ENCODE measurements at places on chromosomes 2 and 18. TPM values are rescaled to one million over a fixed set of nuclear protein-coding genes. Genes with fewer than 3 reads are reported as not detected.

DNA sequence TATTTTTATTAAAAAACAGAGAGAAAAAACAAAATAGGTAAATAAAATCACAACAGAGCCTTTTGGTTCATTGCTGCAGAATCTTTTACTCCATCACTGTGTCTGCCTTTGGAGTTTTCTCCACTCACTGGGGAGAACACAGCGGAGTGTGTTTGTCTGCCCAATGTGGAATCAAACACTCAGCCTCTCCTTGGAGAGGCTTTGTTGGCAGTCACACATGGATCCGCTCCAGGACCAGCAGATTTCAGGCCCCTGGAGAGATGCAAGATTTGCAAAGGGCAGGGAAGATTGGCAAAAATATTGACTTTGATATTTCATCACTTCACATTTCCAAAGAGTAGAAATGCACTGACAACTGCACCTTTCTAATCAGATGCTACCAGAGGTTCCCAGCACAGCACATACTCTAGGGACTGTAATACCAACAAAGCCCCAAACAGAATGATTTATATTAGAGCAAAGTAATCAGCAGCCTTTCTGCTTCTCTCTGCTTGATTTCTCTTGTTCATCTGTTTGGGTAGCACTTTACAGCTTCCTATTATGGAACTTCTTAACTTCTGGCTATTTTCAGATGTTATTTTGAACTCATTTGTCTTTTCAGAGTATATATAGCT is 1898.8 kb upstream of the PIK3C3 start:
- no peaks in the 10 kb centered on the region for H3K4me1 ChIP-seq
- no peak overlapping the region for H3K4me3 ChIP-seq
- no peaks in the 10 kb centered on the region for H3K27me3 ChIP-seq
- DNase-seq = no peak

DNA sequence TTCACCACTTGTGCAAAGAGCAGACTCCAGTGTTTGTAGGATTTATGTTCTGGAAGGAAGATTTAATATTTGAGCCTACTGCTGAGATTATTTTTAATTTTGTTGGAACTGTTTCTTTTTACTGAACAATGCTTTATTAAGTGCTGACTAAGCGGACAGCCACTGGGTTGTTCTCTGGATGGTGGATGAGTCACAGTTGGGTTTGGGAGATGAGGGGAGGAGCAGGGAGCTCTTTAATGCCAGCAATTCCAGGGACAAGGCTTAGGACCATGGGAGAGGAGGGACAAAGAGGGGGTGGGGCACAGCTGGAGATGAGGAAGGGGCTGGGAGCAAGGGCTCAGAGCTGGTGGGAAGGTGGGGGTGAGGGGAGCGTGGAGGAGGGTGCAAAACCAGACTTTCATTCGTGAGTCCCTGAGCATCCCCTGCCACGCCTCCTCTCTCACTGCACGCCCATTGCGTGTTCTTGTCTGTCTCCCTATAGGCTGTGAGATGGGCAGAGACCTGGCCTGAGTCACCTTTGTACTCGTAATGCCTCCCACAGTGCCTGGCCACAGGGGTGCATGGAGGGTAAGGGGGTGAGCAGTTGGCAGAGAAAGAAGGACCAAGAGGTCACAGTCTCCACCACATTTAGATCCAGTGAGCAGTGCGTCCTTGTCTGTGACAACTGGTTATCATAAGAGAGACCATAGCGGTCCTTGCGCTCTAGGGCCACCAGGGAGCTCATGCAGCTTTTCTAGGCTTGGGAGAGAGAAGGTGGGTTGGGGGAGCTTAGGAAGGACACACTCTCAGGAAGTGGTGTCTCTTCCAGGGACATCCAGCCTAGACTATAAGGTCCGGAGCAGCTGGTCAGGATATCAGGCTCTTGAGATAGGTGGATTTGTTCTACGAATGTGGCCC is 18.4 kb downstream of the SLC4A3 start:
- H3K27me3 ChIP-seq = no peaks in the 10 kb centered on the region
- H3K27ac ChIP-seq = no peak overlapping the region
- no peaks in the 10 kb centered on the region for H3K36me3 ChIP-seq
- H3K4me1 ChIP-seq = peaks cover 18% of the 10 kb centered on the region
- no peak overlapping the region for H3K4me3 ChIP-seq
- no peak for DNase-seq

The SP5 gene
- 7.3 TPM for total RNA-seq

DNA sequence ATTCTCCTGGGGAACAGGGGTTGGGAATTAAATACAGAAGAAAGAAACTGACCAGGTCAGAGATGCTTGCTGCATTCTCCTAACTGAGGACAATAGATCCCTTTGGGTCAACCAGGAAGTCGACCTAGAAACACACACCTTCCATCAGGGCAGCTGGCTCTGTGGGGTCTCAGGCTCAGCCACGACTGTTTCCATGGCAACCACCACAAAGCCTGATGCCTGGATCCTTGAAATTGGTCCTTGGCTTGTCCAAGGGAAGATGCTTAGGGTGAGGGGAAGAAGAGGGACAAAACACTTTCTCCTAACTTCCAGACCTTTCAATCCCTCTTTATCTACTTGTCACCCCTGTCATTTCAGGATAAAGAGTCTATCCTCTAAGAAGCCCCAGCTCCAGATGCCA is 194.4 kb downstream of the ALK start:
- no peak for DNase-seq
- no peak overlapping the region for H3K4me3 ChIP-seq
- no peak overlapping the region for H3K27ac ChIP-seq
- peaks cover 34% of the 10 kb centered on the region for H3K27me3 ChIP-seq

DNA sequence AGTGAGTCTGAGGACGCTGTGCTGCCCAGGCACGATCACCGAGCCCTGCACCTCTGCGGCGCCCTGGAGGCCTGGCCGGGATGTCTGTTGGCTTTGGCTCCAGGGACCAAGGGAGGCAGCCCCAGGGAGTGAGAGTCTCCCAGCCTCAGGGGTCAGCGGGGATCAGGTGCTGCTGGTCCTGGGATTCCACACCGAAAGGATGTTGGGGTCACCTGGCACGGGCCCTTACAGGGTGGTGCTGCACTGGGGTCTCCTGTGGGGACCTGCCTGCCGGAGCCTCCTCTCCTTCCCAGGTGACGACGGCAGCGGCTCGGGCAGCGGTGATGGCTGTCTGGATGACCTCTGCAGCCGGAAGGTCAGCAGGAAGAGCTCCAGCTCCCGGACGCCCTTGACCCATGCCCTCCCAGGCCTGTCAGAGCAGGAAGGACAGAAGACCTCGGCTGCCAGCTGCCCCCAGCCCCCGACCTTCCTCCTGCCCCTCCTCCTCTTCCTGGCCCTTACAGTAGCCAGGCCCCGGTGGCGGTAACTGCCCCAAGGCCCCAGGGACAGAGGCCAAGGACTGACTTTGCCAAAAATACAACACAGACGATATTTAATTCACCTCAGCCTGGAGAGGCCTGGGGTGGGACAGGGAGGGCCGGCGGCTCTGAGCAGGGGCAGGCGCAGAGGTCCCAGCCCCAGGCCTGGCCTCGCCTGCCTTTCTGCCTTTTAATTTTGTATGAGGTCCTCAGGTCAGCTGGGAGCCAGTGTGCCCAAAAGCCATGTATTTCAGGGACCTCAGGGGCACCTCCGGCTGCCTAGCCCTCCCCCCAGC is 30.5 kb downstream of the GPC1 start:
- no peak for DNase-seq
- peaks cover 10% of the 10 kb centered on the region for H3K36me3 ChIP-seq
- H3K27ac ChIP-seq = no peak overlapping the region
- H3K27me3 ChIP-seq = no peaks in the 10 kb centered on the region

DNA sequence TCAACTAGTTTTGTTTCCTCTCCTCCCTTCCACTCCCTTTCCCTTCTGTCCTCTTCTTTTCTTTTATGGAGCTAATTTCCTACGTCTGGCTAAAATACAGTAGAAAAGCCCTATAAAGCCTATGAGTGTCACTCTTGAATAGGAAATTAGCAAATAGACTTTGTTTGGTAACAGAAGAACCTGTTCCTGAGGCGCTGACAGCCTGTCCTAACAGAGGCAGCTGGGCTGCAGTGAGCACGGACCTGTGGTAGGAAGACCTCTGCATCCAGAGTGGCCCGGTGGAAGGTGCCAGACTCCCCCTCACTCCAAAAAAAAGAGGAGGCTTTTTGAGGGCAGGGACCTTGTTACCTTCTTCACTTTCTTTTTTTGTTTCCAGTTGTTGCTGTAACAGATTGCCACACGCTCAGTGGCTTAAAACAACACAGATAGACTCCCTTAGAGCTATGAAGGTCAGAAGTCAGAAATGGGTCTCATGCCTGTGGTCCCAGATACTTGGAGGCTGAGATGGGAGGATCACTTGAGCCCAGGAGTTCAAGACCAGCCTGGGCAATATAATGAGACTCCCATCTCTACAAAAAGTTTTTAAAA is 81.2 kb upstream of the TXNDC2 start:
- no peaks in the 10 kb centered on the region for H3K36me3 ChIP-seq
- no peak overlapping the region for H3K4me3 ChIP-seq
- no peak for DNase-seq
- H3K27ac ChIP-seq = no peak overlapping the region
- H3K27me3 ChIP-seq = no peaks in the 10 kb centered on the region
- H3K4me1 ChIP-seq = peaks cover 27% of the 10 kb centered on the region

The DCC gene
- not detected for total RNA-seq

The ALKAL2 gene
- not detected for total RNA-seq

GRCh38 chr2:48114256-48114655 is 208.0 kb upstream of the FBXO11 start:
- DNase-seq = peak; percentile 96
- H3K36me3 ChIP-seq = no peaks in the 10 kb centered on the region
- no peaks in the 10 kb centered on the region for H3K27me3 ChIP-seq
- H3K4me3 ChIP-seq = no peak overlapping the region

DNA sequence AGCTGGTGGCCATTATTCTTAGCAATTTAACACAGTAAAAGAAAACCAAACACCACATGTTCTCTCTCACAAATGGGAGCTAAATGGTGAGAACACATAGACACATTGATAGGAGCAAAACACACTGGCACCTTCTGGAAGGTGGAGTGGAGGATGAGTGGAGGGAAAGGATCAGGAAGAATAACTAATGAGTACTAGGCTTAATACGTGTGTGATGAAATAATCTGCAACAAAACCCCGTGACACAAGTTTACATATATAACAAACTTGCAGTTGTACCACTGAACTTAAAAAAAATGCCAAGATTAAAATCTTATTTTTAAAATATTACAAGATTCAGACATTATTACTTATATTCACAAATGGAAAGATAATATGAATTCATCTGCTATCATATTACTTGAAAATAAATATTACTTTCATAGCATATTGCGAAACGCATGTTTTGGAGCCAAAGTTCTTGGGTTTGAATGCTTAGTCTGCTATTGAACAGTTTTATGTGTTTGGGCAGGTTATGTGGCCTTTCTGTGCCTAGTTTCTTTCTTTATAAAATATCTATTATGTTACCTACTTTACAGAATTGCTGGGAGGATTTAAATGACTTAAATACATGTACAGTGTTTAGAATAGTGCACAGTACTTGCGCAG is 20.5 kb downstream of the ANKRD62 start:
- H3K27me3 ChIP-seq = no peaks in the 10 kb centered on the region
- no peak overlapping the region for H3K4me3 ChIP-seq
- H3K27ac ChIP-seq = no peak overlapping the region
- no peak for DNase-seq
- no peaks in the 10 kb centered on the region for H3K4me1 ChIP-seq

GRCh38 chr2:28406276-28407096 is 13.8 kb downstream of the FOSL2 start:
- DNase-seq = no peak
- H3K27ac ChIP-seq = peak overlapping the region; percentile 23
- no peak overlapping the region for H3K4me3 ChIP-seq
- peaks cover 81% of the 10 kb centered on the region for H3K36me3 ChIP-seq

- H3K4me3 ChIP-seq = no peak overlapping the region
- no peak overlapping the region for H3K27ac ChIP-seq
- DNase-seq = no peak
- no peaks in the 10 kb centered on the region for H3K36me3 ChIP-seq
These were observed 99.2 kb downstream of the LDLRAD4 start for GRCh38 chr18:13317801-13318200.

The CYB5A gene
- total RNA-seq = 109 TPM

DNA sequence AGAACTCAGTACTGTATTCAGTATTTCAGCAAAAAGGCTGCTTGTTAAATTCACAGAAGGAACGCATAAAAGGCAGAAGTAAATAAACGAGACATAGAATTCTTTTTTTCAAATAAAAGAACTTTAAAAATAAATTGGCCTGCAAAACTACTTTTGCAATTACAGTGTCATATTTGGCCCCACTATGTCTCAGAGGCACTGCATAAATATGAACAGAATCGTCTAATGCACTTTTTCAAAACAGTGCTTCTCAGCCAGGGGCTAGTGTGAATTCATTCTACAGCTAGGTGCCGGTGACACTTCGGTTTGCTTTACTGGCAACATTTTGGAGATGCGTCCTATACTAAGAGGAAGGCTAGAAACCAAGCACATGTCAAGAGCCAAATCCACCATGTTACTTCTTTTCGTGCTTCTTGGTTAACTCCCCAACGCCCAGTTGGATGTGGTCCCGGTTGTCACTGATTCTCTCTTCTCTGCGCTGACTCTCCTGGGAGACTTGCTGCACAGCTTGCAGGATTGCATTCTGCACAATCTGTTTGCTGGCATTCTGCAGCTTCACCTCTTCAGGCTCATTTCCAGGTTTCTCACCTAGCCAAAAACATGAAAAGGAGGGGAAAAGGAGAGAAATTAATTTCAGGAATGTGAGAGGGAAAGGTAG is 51.8 kb downstream of the AKAIN1 start:
- H3K27me3 ChIP-seq = peaks cover 15% of the 10 kb centered on the region
- no peak for DNase-seq
- no peaks in the 10 kb centered on the region for H3K4me1 ChIP-seq
- H3K27ac ChIP-seq = no peak overlapping the region
- no peaks in the 10 kb centered on the region for H3K36me3 ChIP-seq
- H3K4me3 ChIP-seq = no peak overlapping the region

DNA sequence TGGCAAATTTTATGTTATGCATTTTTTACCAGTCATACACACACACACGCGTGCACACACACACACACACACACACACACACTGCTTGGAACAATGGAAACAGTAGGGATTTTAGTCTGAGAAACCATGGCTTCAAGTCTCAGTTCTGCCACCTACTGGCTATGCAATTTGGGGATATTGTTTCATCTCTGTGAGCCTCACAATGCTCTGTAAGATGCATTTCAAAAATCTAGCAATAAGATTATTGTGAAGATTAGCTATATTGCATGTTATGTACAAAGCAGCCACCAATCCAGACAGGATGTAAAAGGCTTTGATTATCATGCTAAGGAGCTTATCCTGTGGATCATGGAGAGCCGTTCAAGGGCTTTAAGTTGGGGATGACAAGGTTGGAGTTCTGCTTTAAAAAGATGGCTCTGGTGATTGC is 401.4 kb downstream of the NBAS start:
- H3K36me3 ChIP-seq = no peaks in the 10 kb centered on the region
- no peaks in the 10 kb centered on the region for H3K27me3 ChIP-seq
- H3K27ac ChIP-seq = no peak overlapping the region
- no peak overlapping the region for H3K4me3 ChIP-seq
- no peak for DNase-seq

The REL gene
- 13.3 TPM for total RNA-seq

GRCh38 chr2:236607471-236608187 is 38.0 kb downstream of the ACKR3 start:
- peaks cover 40% of the 10 kb centered on the region for H3K27me3 ChIP-seq
- no peaks in the 10 kb centered on the region for H3K36me3 ChIP-seq
- no peak overlapping the region for H3K4me3 ChIP-seq
- peak; percentile 64 for DNase-seq

All from PC-9 (cell line).